ENCODE measurements at places on chromosomes 2 and 18.

DNA sequence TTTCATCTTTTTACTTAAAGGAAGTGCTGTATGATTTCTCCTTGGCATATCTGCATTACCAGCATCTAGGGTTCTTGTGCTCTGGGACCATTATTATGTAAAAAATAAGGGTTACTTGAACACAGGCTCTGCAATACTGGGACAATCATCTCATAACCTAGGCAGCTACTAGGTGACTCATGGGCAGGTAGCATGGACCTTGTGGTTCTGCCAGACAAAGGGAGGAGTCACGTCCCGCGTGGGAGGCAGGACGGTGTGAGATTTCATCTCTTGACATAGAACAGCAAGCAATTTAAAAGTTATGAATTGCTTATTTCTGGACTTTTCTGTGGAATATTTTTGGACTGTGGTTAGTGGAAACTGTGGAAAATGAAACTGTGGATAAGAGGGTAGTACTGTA, 34.1 kb downstream of the ASAP2 start:
- no peak for DNase-seq

- DNase-seq = no peak
These were observed 16.8 kb downstream of the VIT start for GRCh38 chr2:36713310-36713709.

- no peak for DNase-seq
These were observed 32.8 kb upstream of the TMEM178A start for GRCh38 chr2:39632876-39633275.

- DNase-seq = no peak
These were observed 158.3 kb downstream of the EML6 start for GRCh38 chr2:54881759-54882158.

GRCh38 chr2:1622521-1623200, 121.7 kb downstream of the PXDN start:
- DNase-seq = no peak

- no peak for DNase-seq
These were observed 15.2 kb downstream of the GALNT3 start for GRCh38 chr2:165778653-165779451.

- DNase-seq = no peak
These were observed 102.4 kb upstream of the ZFP36L2 start for GRCh38 chr2:43328832-43329231.

DNA sequence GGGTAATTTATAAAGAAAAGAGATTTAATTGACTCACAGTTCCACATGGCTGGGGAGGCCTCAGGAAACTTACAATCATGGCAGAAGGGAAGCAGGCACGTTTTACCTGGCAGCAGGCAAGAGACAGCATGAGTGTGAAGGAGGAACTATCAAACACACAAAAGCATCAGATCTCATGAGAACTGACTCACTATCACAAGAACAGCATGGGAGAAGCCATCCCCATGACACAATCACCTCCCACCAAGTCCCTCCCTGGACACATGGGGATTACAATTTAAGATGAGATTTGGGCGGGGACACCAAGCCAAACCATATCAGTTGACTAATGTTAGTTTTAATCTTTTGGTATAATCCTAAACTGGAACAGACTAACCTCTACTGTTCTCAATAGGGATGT, 49.1 kb upstream of the CPO start:
- no peak for DNase-seq

GRCh38 chr2:12867631-12868287, 151.0 kb downstream of the TRIB2 start:
- DNase-seq = no peak

- no peak for DNase-seq
These were observed 79.6 kb downstream of the PDE11A start for GRCh38 chr2:177992992-177993391.

DNA sequence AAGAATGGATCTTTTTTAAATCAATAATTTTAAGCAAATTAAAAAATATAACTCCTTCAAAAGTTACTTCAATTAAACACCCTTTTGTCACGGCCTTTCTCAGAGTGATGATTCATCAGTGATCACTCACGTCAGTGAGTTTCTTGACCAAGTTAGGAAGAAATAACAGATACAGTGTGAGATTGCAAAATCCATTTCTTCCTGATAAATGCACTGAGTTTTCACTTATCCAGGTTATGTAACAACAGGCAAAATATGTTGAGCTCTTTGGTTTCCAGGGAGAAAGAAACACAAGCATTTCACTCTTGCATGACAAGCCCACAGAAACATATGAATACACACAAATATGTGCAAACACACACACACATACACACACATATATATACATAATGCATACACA, 195.9 kb upstream of the CYRIA start:
- DNase-seq = no peak

GRCh38 chr2:175726223-175726622, 275.8 kb downstream of the LNPK start:
- DNase-seq = no peak

DNA sequence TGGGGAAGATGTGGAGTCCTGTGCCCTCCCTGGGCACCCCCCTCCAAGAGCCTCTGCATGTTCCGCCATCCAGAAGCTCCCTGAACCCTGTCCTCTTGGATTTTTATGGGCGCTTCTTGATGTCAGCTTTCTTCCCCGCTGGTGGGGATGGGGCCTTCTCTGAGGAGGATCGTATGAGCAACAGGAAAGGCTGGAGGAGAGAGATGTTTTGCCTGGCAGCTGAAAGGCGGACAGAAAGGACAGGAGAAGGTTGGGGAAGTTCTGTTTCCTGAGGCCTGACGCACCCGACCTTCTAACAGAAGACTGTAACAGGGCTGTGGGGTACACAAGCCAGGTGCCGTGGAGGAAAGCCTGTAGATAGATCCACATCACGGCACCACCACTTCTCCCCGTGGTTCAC, 238.8 kb downstream of the LDLRAD4 start:
- DNase-seq = no peak

GRCh38 chr2:84782717-84783442, 98.0 kb downstream of the TRABD2A start:
- DNase-seq = peak; percentile 76

GRCh38 chr2:45699032-45699658, 47.7 kb downstream of the PRKCE start:
- no peak for DNase-seq

GRCh38 chr2:235494716-235495372, 1.0 kb downstream of the AGAP1 start:
- DNase-seq = no peak

DNA sequence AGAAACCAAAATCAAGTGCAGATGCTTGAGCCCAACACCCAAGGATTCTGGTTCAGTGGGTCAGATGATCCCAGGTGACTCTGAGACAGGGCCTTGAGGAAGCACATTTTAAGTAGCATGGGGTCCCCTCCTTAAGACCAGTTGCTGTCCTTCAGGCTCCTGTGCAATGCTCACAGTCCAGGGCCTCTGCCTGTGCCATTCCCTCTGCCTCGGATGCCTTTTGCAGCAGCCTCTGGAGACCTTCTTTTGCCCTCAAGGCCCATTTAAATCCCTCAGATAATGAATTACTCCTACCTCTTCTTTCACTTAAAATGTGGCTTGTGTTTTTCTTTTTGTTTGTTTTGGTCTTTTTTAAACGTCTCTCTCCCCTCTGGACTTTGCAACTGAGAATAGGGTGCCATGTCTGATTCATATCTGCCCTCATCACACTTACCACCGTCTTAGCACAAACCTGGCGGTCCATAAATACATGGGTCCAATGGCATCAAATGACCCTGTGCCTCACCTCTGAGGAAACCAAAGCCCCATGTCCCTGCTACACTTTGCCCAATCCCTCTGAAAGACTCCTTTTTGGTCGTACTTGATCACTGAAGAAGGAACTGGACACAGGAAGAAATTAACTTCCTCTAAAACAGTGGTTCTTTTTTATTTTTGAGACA, 14.2 kb downstream of the ACTG2 start:
- DNase-seq = no peak

- no peak for DNase-seq
These were observed 16.1 kb downstream of the MROH2A start for GRCh38 chr2:233794128-233794658.

- no peak for DNase-seq
These were observed 99.4 kb downstream of the RTN4 start for GRCh38 chr2:54950811-54951210.

GRCh38 chr2:42176992-42177738, 8.0 kb downstream of the EML4 start:
- no peak for DNase-seq

GRCh38 chr2:88754585-88755320, 63.3 kb downstream of the RPIA start:
- DNase-seq = no peak

DNA sequence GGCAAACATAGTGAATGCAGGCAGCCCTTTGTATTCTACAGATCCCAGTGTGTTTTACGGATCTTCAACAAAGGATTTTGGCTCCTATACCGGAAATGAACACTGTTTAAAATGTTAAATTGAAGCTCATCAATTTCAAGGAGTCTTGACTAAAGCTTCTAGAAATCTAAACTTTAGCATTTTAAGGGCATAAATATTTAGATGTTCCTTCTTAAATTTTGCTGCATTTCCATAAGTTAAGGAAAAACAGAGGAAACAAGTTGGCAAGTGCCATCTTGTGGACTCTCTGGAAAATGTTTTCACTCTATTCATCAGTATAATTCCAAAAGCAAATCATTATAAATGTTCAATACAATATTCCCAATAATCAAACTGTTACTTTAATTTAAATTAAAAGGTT, 19.6 kb downstream of the CHN1 start:
- DNase-seq = no peak

GRCh38 chr2:34419856-34420255, 820.8 kb upstream of the FAM98A start:
- DNase-seq = no peak

- DNase-seq = no peak
These were observed 120.4 kb downstream of the ACKR3 start for GRCh38 chr2:236689981-236690380.

GRCh38 chr2:133642791-133643191, 74.5 kb upstream of the NCKAP5 start:
- DNase-seq = no peak

DNA sequence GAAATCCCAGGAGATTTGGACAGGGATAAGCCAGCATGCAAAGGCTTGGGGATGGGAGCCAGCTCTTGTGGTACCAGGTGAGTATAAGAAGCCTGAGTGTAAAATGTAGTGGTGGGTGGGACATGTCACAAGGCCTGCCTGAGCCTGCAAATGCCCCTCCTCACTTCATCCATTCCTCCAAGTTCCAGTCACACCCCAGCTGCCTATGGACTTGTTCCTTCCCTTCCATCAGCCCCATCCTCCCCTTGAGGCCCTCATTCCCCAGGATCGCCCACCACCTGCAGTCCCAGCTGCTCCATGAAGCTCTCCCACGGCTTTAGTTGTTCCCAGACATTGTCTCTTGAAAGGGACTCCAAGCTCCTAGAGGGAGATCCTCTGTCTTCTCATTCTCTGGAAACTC, 81.5 kb downstream of the MARCO start:
- no peak for DNase-seq

DNA sequence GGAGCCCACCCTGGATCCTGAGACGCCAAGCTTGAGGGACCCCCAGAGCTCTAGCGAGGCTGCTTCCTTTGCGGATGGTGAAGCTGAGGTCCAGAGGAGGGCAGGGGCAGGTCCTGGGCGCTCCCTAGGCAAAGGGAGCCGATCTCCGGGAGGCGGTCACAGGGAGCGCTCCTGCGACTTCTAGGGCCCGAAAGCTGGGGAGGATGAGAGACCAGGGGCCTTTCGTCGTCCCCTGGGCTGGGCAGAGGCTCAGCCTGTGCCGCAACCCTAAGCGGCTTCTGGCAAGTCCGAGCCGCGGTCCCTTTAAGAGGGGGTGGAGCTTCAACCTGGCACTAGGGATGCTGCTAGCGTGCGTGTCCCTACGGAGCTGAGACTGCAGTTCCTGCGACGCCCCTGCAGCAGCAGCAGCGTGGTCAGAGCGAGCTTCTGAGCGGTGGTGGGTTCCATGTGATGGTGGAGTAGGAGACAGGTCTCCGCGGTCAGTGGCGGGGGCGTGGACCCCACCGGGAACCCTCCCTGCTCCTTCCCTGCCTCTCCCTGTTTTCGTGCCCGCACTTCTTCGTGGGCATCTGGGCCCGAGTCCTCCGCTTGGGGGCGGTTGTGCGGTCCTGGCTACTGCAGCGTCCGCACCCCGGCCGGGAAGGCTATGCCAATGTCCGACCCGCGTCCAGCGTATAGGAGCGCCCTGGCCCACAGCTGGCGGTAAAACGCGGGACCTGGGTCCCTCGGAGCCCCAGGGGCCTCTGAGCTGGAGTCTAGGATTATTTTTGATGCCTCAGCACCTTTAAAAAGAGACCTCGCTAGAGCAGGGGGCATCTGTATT, 154.6 kb downstream of the CCDC74A start:
- peak; percentile 69 for DNase-seq

DNA sequence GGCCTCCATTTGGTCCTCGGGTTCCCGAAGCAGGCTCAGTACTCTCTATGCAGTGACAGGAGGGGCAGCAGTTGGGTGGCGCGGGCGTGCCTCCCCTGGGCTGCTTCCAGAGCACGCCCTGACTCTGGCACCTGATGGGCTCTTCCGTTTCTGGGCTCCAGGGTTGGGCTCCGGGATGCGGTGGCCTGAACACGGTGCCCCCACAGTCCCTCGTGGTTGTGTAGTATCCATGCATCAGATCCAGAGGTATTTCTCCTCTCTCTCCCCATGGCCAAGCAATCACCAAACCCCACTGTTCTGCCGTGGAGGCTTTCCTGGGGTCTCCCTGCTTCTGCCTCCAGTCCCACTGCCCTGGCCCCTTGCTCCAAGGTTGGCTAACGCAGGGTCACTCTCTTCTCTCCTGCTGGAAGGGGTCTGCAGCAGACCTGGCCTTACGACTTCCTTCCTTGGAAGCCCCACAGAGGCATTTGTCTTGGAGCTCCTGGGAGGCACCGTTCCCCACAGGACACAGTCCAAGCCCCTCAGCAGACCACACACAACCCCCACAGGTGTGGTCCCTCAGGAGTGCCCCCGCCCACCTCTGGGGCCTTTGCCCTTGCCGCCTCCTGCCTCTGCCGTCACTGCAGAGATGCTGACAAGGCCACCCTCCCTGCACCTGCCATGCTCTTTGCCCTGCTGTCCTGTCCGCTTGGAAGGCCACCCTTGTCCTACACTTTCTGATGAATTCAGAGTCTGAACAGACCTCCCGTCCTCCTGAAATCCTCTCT, 136.6 kb upstream of the ASB18 start:
- no peak for DNase-seq

DNA sequence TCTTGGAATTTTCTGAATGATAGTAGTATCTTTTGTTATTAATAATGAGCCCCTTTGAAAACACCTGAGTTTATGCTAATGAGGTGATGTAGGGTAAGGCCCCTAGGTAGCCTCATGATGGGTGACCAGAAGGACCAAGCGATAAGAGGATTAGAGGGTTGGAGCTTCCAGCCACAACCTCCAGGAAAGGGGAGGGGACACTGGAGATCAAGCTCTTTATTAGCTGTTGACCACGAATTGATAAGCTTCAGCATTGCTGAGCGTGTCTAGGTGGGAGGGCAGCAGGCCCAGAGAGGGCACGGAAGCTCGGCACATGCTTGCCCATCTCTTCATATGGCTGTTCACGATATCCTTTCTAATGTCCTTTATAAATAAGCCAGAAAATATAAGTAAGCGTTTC, 39.0 kb downstream of the KIAA2012 start:
- no peak for DNase-seq

- no peak for DNase-seq
These were observed 499.7 kb upstream of the KLHL29 start for GRCh38 chr2:22885245-22885644.
